ENCODE measurements at places on chromosomes 4 and X.

DNA sequence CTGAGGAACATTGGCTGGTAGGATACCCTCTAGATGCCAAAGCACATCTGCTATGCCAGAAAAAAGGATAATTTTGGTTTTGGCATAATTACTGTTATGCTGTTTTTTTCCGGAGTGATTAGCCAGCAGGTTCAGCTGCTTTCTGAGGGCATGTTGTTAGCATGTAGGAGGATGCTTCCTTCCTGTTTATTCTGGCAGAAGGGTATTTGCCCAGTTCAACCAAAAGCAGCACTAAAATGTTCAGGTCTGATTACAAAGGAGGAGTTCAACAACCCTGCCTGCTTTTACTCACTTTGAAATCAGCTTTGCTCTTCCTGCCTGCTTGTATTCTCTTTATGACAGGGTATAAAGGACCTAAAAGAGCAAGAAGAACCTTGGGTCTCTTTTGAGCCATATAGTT lies 21.9 kb downstream of the ERCC6L start:
- DNase-seq: no peak

GRCh38 chrX:18886344-18887161 lies 97.4 kb downstream of the PHKA2 start:
- DNase-seq: peak; percentile 17

- no peak for DNase-seq
Observed at GRCh38 chr4:1518997-1519700, 112.9 kb upstream of the NKX1-1 start.

DNA sequence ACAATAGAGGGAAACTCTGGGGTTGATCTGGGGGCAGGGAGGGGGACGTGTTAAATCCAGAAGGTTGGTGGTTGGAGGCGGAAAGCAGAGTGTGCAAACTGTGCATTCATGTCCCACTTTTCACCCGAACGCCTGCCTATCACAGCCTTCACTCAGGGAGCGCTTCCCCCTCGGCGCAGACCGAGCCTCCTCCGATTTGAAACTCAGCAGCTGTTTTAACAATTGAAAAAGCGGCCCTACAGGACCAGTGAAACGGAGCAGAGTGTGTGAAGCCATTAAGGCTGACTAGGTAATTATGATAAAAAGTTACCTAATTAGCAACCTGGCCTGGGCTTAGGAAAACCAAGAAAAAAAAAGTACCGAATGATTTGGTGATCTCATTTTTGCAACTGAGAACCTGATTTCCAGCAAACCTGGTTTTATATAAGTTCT lies 685 bp upstream of the NDNF start:
- no peak for DNase-seq

GRCh38 chrX:129842510-129843208 lies 1.0 kb downstream of the ZDHHC9 start:
- DNase-seq: no peak

DNA sequence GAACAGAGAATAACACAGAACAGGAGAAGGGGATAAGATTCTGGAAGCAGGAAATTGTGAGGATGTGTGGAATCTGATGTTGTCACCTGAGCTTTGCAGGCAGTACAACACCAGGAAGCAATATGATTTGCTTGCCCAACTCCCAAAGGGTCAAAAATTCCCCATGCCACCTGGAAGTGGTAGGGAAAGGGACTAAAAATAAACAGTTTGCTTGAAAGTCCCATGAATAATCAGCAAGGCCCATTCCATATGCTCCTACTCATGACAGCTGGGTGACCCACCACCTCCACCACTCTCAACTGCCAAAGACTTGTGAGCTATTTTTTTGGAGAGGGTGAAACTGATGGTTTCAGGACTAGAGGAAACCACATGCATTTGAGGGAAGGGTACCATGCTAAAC lies 168.4 kb downstream of the KCNIP4 start:
- DNase-seq: no peak

DNA sequence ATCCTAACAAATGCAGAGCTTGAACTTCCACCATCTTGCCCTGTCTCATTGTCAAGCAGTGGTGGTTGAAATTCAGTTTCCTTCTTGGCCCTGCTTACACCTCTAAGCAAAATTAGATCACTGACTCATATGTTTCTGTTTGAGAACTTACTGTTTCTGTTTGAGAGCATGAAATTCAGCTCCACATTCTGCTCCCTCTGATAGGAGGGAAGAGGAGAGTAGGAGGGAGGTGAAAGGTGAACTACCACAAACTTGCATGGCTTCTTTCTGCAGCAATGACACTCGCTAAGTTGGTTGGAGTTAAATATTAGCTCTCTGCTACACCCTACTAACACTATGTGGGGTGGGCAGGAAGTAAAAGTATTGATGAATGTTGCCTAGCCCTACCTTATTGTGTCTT lies 117.8 kb upstream of the EDA2R start:
- no peak for DNase-seq

DNA sequence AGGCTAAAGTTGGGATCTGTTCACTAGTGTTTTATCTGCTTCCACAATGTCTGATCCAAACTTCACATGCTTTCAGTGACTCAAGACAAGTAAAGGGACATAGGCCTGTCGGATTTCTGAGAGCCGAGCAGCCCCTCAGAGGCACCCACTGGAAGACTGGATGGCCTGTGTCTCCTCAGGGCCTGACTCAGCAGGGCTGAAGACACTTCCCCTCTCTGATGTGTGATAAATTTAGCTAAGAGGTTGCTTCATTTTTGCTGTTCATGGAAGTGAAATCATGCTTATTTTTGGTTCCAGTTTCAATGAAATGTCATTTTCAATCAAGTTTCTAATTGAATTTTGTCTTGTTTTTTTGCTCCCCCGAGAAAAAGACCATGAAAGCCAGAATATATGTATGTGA lies 93.7 kb downstream of the MXRA5 start:
- no peak for DNase-seq

DNA sequence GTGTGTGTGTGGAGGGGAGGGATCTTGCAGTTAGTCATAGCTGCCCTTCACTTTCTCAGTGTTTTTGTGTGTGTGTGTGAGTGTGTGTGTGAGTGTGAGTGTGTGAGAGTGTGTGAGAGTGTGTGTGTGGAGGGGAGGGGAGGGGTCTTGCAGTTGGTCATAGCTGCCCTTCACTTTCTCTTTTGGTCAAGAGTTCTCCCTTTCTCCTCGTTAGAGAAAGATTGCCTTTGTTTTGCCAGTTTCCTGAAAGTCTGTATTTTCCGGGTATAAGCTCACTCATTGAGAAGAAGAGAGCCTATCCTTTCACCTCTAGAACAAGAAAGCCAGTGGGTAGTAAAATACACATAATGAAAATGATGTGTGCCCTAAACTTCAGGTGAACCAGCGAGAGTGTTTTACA lies 75.2 kb upstream of the ENPP6 start:
- DNase-seq: no peak

GRCh38 chrX:110268886-110269285 lies 49.0 kb downstream of the AMMECR1 start:
- no peak for DNase-seq

GRCh38 chr4:147524601-147525000 lies 43.7 kb downstream of the EDNRA start:
- DNase-seq: no peak
